CD4-positive, alpha-beta T cell treated with Interleukin-1 beta for 1 hour (primary cell): ENCODE measurements at places on chromosomes 5 and 9.

DNA sequence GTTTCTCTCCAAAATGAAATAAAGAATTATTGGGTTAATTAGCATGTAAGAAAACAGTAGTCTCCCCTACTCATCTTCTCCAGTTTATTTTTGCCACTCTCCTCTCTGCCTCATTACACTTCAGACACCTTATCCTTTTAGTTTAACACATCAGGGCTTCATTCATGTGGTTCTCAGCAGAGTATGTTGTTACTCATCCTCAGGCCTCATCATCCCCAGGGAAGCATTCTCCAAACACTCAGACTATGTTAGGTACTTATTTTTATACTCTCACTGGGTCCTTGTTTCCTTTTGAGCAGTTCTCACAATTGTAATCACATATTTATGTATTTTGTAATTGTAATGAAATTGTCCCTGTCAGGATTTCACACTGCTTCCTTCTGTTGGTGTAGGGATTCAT is 470.5 kb downstream of the PDE4D start:
- no peak for DNase-seq

DNA sequence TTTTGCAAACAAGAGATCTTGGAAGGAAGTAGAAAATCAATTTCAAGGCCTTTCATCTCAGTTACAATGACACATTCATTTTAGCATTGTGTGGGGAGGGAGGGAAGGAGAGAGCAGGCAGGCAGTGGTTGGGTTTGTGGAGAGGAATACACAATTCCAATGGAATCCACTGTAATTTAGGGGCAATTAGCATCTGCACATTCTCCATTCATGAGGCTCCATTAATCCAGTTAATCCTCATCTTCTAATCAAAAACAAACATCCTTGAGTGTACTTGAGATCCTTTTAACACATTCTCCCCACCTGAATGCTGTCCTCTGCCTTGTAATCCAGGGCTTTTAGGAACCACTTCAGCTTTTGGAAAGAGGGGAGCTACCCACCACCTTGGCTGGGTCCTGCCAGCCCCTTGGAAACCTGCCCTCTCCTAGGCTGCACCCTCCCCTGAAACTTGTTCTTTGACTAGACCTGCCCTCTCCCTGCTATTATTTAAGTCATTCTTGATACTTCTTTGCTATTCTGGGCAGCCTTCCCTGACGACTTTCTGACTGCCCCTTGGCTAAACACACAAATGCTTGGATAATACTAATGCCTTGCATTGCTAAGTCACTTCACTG is 271.2 kb downstream of the SLIT3 start:
- DNase-seq, result no peak

DNA sequence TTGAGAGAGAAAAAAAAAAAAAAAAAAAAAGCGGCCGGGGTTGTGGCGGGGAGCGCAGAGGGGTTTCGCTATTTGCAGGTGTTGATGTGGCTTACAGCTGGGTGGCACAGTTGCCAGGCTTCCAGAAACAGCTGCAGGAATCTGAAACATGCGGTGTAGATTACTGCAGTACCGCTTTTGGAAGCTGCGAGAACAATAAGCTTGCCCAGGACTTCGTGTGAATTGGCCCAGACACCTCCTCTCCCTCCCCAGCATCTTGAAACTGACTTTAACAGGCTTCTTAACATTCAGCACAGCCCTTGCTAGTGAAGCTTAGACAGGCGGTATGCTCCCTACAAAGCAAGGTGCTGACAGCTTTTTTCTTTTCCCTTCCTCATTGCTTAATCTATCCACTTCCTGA is 104.0 kb downstream of the ATP10B start:
- no peak for DNase-seq

GRCh38 chr5:85545129-85545528 is 1072.6 kb upstream of the COX7C start:
- no peak for DNase-seq

DNA sequence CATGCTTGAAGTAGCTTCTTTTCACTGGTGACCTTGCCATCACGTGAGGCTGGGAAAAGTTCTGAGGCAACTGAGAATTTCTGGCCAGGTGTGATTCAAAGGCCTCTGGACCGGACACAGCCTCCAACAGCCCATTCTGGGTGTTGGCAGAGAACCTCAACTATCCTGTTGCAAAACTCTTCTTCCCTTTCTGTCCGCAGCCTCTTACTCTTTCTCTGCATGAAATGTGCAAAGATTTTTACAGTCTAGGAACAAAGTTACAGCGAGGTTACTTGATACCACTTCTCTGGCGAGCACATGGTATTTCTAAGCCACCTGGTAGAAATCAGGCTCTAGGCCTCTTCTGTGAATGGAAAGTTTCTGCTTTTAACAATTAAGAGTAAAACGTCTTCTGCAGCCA is 79.2 kb downstream of the FREM1 start:
- DNase-seq, result no peak

- DNase-seq, result no peak
These were observed 44.2 kb upstream of the COL15A1 start for GRCh38 chr9:98899408-98900056.

DNA sequence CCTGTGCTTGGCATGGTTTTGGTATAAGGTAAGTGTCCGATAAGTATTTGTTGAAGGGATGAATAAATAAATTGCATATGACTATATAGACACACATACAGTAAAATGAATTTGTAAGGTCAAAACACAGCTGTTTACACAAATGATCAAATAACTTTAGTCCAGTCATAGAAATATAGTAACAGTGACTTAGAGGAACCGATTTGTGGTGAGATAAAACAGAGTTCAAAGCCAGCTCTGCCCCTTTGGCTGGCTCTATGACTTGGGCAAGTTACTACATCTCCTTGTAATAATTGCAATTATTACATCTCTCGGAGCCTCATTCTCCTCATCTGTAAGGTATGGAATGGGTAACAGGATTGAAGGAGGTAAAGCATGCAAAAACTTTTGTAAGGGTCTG is 384.0 kb downstream of the PLK2 start:
- no peak for DNase-seq

DNA sequence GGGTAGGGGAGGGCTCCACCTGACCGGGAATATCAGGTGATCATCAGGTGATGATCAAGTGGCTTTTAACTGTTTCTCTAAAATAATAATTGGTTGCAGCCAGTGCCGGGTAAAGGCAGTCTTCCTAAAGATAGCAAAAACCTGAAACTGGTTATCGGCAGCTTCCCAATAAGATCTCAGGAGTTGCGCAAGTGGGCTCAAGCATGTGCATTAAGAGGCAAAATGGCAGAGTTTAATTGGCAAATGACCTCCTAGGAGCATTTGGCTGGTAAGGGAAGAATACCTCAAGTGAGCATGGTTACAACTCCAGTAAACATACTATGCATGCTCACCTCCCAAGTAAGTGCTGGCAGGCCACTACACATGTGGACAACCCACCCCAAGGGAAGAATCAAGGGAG is 4.2 kb downstream of the C1QTNF3 start:
- no peak for DNase-seq

DNA sequence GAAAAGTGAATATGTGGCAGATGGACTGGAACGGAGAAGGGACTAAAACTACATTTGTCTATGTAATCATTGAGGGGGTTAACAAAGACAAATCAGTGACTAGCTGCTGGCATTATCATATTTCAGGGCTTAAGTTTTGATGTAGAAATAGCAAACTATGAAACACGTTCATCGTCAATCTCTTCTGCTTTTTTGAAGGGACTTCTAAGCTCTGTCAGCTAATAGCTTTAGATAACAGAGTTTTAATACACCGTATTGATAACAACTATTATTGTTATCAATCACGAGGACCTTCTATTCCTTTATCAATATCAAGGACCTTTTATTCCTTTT is 38.9 kb upstream of the MRPS30 start:
- DNase-seq, result no peak

DNA sequence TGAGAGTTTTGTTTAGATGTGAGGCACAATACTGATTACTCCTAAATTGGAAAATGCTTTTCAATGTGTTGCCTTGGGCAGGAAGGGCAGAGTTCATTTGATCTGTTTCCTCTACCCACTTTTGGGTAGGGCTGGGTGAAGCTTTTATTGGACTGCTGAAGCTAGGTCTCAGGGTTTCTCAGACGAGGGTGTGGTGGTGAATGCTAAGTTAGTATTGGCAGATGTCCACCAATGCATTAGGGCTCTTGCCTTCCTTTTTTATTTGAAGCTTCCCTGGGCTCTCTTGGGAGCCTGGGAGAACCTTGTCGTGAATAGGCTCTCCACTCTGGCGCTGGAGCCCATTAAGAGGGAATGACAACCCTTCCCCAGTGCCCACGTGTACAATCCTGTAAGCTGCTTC is 23.1 kb downstream of the SPTAN1 start:
- no peak for DNase-seq
